ENCODE measurements at places on chromosomes 1 and 21. TPM values are rescaled to one million over a fixed set of nuclear protein-coding genes. Genes with fewer than 3 reads are reported as not detected.

Gene LIPI
- total RNA-seq = not detected

Gene COL9A2
- total RNA-seq = 2.1 TPM

Gene PLXNA2
- total RNA-seq = 20.5 TPM

DNA sequence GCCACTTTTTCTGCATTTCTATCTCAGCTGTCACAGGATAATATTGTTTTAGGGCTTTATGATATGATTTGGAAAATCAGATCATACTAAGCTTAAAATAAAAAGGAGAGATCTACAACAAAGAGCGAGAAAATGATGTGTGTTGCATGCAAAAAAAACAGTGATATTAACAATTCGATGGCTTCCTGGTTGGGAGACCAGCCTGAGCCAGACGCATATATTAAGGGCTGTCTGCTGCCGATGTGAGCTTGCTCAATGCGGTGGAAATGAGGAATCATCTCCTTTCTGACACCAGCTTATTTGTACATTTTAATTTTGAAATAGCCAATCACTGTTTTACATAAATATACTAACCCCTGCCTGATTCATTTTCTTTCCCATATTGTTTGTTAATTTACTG, 862.6 kb downstream of the USP25 start:
- no peak overlapping the region for H3K27ac ChIP-seq
- DNase-seq = no peak
- no peaks in the 10 kb centered on the region for H3K27me3 ChIP-seq

GRCh38 chr1:167474191-167474641, 44.1 kb downstream of the CD247 start:
- H3K4me3 ChIP-seq = no peak overlapping the region
- no peaks in the 10 kb centered on the region for H3K4me1 ChIP-seq
- no peaks in the 10 kb centered on the region for H3K36me3 ChIP-seq

All from osteocyte (in vitro differentiated cells).